ENCODE measurements at places on chromosomes 7 and 10.

DNA sequence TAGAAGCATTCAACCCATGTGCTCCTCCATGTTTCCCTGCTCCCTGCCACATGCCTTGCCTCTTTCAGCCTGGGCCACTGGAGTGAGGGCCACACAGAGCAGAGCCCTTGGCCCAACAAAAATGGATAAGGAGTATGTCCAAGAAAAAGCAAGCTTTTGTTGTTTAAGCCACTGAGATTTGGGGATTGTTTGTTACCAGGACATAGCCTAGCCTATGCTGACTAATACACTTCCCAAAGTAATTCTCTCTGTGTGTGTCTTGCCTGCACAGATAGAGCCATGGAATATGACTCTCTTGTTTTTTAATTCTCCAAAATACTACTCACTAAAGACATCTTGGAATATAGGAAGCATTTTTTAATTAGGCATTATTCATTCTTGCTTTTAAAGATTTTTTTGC lies 13.5 kb upstream of the ITIH2 start:
- DNase-seq: no peak

- no peak for DNase-seq
Observed at GRCh38 chr10:128113026-128113425, 13.2 kb downstream of the MKI67 start.

GRCh38 chr10:17512341-17513001 lies 58.1 kb upstream of the ST8SIA6 start:
- no peak for DNase-seq

DNA sequence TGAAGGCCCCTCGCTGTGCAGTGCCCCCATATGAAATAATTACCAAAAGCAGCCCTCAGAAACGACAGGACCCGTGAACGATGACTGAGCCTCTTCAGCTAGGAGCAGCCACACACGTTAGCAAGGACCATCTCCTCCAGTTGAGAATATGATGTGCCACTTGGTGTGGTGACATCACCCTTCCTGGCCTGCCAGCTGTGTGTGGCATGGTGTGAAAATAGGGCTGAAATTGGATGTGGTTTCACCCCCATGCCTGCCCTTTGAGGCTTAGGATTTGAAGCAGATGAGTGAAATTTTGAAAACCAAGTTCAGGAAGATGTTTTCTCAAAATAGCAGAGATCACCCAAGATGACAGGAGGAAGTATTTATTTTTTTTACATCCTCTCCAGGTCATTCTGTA lies 49.1 kb upstream of the BTBD16 start:
- no peak for DNase-seq

GRCh38 chr7:88539518-88539917 lies 220.0 kb upstream of the ZNF804B start:
- DNase-seq: no peak

DNA sequence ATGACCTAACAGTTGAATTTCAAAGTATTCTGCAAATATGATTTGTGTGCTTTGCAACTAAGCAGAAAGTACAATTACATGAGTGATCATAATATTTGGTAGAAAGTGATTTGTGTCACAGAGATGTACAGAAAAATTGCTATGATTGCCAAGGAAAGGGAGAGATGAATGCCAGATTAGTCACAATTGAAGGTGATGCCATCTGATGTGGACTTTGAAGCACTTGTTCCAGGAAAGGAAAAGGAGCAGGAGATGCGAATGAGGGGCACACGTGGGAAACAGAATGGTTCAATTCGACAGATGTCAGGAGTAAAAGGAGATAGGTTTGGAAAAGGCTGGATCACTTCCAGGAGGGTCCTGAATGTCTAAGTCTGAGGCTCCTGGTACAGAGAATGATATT lies 153.1 kb upstream of the LAMB4 start:
- no peak for DNase-seq

DNA sequence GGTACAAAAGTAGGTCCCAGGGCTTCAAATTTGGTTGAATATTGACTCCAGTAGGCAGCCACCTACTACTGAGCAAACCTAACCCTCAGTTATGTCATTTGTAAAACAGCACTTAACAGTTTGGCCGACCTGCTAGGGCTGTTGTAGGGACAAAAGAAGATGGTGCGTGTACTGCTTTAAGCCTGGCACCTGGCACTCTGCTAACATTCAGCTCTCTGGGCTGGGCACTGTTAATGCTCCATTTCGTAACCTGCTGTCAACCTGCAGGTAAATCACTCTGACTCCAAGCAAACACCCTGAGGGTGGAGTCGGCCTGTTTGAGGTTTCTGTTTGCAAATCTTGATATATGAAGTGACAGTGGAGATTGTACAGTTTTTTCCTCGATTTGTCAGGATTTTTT lies 7.2 kb downstream of the ZKSCAN1 start:
- DNase-seq: no peak

GRCh38 chr10:782751-783648 lies 93.5 kb upstream of the DIP2C start:
- DNase-seq: no peak

GRCh38 chr10:96448021-96448457 lies 65.7 kb downstream of the TLL2 start:
- no peak for DNase-seq

DNA sequence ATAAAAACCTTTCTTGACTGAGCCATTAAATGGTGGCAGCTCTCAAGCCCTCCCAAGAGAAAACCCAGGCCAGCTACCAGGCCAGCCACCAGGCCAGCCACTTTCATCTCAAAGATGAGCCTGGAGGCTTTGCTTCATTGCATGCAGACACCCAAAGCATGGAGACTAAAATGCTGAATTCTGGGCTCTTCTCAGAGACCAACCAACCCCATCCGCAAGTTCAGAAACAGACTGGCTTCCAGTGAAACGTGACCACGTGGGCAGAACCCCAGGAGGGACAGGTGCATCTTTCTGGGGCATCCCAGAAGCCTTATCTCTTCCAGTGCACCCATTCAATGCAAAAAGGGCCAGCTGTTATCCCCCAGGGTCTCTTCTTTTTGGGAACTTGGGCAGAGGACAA lies 20.9 kb downstream of the CHST15 start:
- no peak for DNase-seq

- no peak for DNase-seq
Observed at GRCh38 chr10:49435225-49435624, 39.3 kb upstream of the DRGX start.

All from activated gamma-delta T cell treated with anti-CD3 and anti-CD28 coated beads, Interleukin-2, amount 50 U/mL, for 16 hours (primary cell).